ENCODE measurements at places on chromosomes 7 and 10. TPM values are rescaled to one million over a fixed set of nuclear protein-coding genes. Genes with fewer than 3 reads are reported as not detected.

Gene C10orf143
- 0.14 TPM for total RNA-seq

Gene RNF32
- total RNA-seq, result 0.14 TPM

Gene FAM237B
- total RNA-seq, result not detected

Gene GPR146
- total RNA-seq, result 29.8 TPM

Gene EBLN1
- total RNA-seq, result not detected

Gene DRGX
- total RNA-seq, result not detected

Gene LRRC61
- 0.07 TPM for total RNA-seq

Gene TAS2R41
- not detected for total RNA-seq

Gene FAM107B
- 117 TPM for total RNA-seq

Gene TUBB8
- total RNA-seq, result not detected

Gene MRLN
- not detected for total RNA-seq

Gene AS3MT
- total RNA-seq, result 1.4 TPM

Gene SBDS
- 105 TPM for total RNA-seq

Gene ATP5MK
- 197 TPM for total RNA-seq

Gene PRRT4
- total RNA-seq, result not detected

Gene ZPBP
- total RNA-seq, result not detected

Gene NACAD
- 0.85 TPM for total RNA-seq

Gene HYAL4
- total RNA-seq, result 0.20 TPM

Gene SPAM1
- not detected for total RNA-seq

Gene CDHR3
- total RNA-seq, result 1.4 TPM

Gene STK17A
- 72.3 TPM for total RNA-seq

Gene MYPN
- 0.14 TPM for total RNA-seq

Gene CYP2C8
- total RNA-seq, result not detected

Gene PAPOLB
- total RNA-seq, result 0.04 TPM

Gene FZD1
- 4.7 TPM for total RNA-seq

Gene TMEM130
- not detected for total RNA-seq

Gene UPK3B
- not detected for total RNA-seq

Gene LARP4B
- total RNA-seq, result 39.5 TPM

Gene AKR1B15
- total RNA-seq, result not detected

Gene GJD4
- total RNA-seq, result not detected

Gene CHRM2
- not detected for total RNA-seq

Gene HTR5A
- not detected for total RNA-seq

Gene MSRB2
- 9.0 TPM for total RNA-seq

Gene RBP3
- not detected for total RNA-seq

Gene SLC29A4
- 2.7 TPM for total RNA-seq

Gene FBXL13
- 0.73 TPM for total RNA-seq

Gene INSYN2A
- total RNA-seq, result not detected

Gene MEST
- total RNA-seq, result 8.4 TPM

Gene ERVW-1
- total RNA-seq, result not detected

Gene SPDYE1
- total RNA-seq, result not detected
